ENCODE measurements at places on chromosomes 1 and 21. TPM values are rescaled to one million over a fixed set of nuclear protein-coding genes. Genes with fewer than 3 reads are reported as not detected.

STIL gene
- total RNA-seq, result 8.8 TPM

PRRC2C gene
- 191 TPM for total RNA-seq

DNA sequence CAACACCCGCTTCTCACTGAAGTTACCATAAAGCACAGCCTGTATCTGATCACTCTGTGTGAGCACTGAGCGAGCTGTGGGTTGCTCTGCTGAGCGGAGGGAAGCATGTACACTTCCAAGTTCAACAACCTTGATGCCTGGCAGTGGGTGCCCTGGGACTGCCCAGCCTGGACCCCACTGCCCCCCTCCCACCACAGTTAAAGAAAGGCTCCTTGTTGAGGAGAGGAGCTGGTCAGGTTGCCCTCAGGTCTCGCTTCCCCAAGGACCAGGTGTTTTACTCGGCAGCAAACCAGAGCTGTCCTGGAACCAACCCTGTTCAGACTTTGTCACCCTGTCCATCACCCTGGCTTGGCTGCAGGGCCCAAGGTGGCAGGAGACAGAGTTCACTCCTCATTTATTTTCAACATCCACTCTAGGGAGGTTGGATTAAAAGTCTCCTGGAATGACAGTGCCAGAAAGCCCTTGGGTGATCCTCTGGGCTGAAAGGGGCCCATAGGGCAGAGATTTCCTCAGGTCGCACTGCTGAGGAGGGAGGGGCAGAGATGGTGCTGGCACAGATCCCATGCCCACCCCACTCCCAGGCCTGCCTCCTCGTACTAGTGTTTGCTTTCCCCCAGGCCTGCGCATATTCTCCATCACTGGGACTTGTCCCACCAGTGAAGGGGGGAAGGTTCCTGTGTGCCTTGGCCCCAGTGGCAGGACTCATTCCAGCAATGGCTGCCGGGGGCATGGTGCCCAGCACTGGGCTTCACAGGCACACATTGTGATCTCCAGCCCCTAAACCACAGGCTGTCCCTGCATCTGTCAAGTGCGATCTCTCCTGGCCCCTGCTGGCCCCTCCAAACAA, 101.7 kb downstream of the TRABD2B start:
- H3K4me1 ChIP-seq, result no peaks in the 10 kb centered on the region
- H3K4me3 ChIP-seq, result no peak overlapping the region
- no peak for DNase-seq
- no peaks in the 10 kb centered on the region for H3K27me3 ChIP-seq
- H3K27ac ChIP-seq, result no peak overlapping the region

DNA sequence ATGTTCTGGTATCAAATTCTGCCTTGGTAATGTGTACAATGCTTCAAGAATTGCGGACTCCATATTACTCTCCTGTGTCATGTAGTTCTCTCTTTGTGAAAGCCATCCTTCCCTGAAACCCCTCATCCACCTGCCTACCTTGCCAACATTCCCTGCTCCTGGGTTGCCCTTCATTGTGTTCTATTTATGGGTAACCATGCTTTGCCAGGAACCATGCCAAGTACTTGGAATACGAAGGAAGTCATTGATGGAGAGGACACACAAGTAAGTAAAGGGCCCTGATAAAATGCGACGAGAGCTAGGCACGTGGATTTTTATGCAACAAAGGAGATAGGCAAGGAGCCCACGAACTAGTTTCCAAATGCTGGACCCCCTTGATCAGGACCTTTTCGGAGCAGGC, 300.8 kb downstream of the DISC1 start:
- no peaks in the 10 kb centered on the region for H3K27me3 ChIP-seq
- no peak overlapping the region for H3K27ac ChIP-seq
- no peak overlapping the region for H3K4me3 ChIP-seq
- DNase-seq, result no peak

GRCh38 chr1:84048820-84049219, 49.9 kb upstream of the TTLL7 start:
- H3K4me1 ChIP-seq, result no peaks in the 10 kb centered on the region
- no peak overlapping the region for H3K4me3 ChIP-seq
- no peaks in the 10 kb centered on the region for H3K27me3 ChIP-seq
- H3K36me3 ChIP-seq, result no peaks in the 10 kb centered on the region
- no peak overlapping the region for H3K27ac ChIP-seq
- DNase-seq, result no peak

All from astrocyte (in vitro differentiated cells and primary cell).